NCI-H1930 (cell line): ENCODE measurements at places on chromosomes 7 and 10.
A peak's percentile ranks its signal among the peaks of the same experiment; 100 is the strongest.

DNA sequence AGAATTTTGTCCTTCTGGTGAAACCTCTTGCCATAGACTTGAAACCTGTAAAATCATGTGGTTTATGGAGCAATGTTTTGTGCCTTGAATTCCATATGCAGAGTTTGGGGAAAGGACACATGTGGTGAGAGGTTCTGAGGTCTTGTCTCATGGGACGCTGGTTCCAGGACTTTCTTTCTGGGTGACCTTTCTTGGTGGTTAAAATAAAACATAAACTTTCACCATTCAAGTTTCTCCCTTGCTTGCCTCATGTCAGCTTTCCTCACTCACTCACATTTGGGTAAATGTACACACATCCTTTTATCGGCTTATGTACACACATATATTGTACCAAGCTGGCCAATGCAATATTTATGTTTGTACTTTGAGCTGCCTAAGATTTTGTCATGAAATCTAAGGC, 144.9 kb upstream of the CELF2 start:
- DNase-seq: no peak

DNA sequence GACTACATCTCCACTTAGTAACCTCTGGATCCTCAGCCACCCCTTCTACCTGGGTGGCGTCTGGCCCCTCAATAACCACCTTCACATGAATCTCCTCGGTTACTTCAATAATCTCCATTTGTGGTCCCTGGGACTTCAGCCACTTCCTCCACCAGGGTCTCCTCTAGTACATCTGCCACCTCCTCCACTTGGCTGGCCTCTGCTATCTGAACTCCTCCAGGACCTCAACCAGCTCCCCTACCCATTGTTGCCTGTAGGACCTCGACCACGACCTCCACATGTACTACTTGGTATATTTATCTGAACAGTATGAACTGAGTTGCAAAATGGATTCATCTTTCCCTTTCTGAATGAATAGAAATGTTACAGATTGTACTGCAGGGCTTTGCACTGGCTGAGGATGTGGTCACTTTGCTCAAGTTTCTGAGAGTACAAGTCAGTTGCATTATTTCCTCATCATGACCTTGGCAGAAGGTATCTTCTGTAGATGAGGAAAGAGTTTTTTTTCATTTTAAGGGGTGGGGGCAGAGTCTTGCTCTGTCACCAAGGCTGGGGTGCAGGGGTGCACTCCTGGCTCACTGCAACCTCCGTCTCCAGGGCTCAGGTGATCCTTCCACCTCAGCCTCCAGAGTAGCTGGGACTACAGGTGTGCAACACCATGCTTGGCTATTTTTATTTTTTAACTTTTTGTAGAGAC, 36.0 kb downstream of the MAT1A start:
- no peak for DNase-seq

GRCh38 chr7:155222061-155222460, 75.6 kb upstream of the INSIG1 start:
- DNase-seq: no peak

DNA sequence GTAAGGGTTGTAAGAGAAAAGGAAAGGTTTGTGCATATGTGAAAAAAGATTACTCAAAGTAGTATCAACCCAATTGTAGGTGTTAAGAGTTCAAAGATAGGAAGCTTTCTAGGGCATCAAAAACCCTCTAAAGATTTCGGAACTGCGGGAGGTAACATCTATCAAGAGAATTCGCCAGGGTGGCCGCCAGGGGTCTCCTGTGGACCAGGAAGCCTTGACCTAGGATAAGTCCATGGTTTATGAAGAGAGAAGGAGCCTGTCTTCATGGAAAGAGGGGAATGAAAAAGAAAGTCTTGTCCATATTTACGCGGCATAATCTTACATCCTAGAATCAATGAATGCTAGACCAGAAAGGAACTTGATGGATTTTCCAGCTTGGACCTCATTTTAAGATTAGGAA, 140.7 kb upstream of the CALCR start:
- DNase-seq: peak; percentile 13

GRCh38 chr10:107059872-107060271, 104.6 kb downstream of the SORCS1 start:
- DNase-seq: no peak

DNA sequence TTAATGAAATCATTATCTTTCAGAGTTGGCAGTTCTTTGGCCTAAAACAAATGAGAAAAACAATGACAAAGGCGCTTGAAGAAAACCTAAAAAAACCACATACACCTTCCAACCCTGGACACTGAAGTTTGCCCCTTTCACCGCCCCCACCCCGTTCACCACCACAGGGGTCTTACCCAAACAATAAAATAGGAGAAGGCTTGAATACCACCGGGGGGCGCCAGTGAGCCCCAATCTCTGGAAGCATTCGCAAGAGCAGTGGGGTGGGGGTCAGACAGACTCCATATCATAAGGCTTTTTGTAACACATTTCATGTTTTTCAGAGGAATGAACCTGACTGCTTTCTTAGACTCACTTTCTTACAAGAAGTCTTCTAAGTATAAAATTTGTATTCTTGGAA, 163.6 kb downstream of the PIP4K2A start:
- no peak for DNase-seq

GRCh38 chr7:153457746-153458145, 594.5 kb upstream of the DPP6 start:
- DNase-seq: peak; percentile 97

DNA sequence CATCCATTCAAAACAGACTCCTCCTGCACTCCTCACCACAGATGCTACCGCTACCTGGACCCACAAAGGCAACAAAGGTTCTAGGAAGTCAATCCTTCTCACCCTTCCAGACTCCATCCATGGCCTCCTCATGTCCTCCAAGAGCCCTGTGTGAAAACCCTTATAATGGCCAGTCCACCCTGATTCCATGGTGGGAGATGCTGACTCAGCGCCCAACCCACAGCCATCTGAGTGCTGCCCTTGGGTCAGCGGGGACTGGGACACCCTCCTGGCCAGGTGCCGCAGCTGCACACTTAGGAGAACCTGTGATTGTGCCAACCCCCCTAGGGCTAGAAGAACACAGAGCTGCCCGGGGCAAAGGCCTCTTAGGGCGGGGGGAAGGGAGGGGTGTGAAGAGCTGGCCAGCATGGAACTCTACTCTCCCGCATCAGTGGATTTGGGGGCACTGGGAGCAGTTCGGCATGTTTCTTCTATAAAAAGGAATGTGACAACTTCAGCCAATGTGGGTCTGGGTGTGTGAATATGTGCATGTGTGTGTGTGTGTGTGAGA, 25.4 kb downstream of the TMEM273 start:
- no peak for DNase-seq

DNA sequence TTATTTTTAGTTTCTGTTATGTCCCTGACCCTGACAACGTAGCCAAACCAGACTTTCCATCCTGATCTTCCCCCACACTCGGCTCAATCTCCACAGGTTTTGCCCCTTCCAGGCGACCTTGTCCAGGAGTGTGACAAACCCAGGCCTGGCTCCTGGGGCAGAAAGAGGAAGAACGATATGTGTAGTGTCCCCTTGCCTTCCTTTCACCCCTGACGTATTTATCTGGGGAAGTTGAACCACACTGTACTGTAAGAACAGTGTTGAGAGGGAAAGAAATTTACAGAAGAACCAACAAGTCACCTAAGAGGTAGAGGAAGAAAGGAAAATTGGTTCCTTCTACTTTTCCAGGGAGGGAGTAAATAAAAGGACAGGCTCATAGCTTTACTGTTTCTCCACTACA, 158.0 kb downstream of the VTI1A start:
- DNase-seq: no peak

DNA sequence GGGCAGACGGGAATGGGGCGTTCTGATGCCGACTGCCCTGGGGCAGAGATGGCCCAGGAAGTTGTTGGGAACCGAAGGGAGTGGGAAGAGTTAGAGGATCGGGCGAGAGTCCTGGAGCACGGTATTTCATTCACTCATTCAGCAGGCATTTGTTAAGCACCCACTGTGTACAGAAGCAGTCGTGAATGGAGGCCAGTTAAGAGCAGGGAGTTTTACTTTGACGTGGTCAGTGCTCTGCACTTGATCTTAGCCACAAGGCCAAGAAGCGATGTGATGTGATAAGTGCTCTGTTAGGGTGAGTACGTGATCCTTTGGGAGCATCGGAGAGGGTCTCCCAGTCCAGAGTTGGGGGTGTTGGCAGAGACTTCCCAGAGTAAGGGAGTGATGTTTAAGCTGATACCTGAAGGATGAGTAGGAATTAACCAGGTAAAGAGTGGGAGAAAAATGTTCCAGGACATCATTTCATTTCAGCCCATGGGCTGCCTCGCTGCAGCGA, 890 bp downstream of the ZFYVE27 start:
- no peak for DNase-seq

DNA sequence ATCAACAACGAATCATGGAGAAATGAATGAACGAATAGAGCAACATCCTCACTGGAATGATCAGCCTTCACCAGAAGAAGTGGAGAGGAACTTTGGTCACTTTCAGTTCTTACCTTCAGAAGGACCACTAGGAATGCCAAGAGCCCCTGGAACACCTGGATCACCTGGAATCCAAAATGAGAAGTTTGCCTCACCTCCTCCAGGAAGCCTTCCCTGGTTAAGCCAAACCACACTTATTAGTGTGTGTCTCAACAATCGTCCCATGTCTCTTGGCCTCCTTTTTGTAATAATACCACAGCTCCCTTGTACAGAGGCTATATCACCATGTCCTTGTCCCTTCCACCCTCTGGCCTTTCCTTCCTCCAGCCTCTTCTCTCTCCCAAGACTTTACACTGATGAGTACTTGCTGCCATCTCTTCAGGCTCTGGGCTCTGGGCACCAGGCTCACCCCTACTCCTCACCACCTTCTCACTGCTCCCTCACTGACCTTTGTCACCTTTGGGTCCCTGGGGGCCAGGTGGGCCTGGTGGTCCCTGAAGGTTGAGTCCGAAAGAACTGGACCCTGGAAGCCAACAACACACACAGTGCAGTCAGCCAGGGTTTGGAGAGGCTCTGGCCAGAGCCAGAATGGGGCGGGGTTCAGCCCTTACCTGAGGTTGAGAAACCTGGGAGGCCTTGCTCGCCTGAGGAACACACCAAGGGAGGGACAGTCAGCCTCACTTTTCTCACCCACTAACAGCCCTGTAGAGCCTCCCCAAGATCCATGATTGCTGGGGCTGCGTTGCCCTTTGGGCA, 46.5 kb downstream of the COL17A1 start:
- no peak for DNase-seq

DNA sequence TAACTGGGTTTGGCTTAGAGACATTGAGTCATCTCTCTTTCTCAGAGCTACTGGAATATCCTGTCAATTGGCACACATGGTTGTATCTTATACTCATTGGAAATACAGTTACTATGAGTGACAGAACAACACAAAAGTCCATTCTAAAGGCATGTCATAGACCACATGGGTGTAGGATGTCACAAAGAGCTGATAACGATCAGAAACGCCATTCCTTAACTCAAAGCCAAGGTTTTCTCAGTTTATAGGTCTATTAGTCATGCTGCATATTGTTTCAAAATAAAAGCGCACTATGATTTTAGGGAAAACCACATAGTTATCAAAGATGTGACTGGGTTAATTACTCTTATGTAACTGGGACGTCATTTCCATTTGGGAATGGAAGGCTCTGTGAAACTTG, 147.2 kb upstream of the FAM171A1 start:
- no peak for DNase-seq

GRCh38 chr10:100733329-100733728, 12.1 kb upstream of the PAX2 start:
- no peak for DNase-seq

DNA sequence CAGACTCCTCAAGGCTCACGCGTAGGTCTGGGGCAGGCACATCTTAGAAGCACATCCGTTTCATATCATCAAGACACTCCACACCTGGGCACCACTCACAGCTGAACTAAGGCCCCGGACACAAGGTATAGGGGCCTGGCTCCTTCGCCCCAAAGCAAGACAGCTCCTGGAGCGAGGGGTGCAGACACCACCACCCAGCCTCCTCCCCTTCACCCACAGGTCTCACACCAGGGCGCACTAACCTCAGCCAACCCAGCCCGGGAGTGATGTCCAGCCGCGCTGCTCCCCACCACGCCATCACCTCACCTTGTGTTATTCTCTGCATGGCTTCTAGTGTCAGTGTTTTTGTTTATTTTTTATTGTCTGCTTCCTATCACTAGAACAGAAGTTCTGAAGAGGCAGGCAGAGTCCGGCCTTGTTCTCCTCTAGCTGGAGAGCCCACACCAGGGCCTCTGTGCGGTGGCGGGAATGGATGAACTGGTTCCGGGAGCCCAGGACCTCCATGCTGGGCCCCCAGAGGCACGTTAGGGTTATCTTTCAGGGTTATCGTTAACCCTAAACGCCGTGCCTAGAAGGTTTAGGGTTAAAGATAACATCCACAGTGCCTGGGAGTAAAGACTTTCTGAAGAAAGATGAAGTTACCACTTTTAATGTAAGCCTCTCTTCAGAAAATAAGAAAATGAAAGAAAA, 21.8 kb downstream of the BRI3 start:
- DNase-seq: no peak

DNA sequence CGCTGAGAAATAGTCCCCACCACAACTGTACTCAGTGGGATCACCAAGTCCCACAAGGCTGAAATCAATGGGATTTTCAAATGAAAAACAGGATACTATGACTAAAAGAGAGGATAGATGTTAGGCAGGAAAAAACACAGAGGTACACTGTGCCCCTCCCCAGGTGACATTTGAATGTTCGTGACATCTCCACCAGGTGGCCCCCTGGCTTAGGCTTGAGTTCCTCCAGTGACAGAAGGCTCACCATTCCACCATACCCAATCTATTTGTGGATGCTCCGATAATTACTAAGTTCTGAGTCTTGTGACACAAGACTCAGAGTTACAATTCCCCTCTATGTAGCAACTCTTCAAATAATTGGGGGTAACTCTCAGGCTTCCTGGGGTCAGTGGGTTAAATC, 77.5 kb upstream of the KCNMA1 start:
- no peak for DNase-seq

DNA sequence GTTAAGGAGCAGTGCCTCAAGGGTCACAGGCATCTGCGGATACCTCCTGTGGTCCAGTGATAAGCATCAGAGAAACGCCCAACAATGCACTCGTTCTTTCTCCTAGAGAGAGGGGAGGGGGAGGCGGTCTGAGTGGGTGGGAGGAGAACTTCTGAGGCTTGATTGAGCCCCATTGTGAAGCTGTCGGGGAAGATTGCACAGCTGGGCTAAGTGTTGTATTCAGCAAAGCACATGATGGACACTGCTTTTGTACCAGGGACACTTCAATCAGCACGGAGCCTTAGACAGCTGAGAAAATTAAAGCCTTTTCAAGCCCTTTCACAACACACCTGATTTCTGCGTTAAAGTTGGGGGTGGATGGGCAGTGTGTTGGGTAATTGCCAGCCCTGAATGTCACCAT, 230.3 kb upstream of the GHITM start:
- no peak for DNase-seq
